Cortex of kidney (tissue), 1 donor: ENCODE measurements at places on chromosomes 5 and 9.

GRCh38 chr9:14788846-14789245, 66.3 kb upstream of the CER1 start:
- no peak for DNase-seq

DNA sequence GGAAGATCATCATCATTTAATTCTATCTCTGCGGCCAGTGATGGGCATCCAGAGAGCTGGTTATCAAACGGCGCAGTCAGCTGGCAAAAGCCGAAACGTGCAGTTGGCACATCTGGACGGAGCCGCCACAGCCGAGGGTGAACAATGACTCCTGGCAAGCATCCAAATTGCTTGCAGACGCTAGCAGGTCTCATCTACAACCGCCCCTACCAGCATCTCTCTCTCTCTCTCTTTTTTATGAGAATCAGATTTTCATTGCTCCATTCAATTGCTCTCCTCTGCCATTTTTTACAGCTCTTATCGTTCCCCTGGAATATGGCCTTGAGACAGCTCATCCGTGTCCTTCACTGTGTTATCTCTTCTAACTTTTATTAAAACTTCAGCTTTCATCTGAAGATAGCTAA, 165.2 kb downstream of the MAPKAP1 start:
- no peak for DNase-seq

DNA sequence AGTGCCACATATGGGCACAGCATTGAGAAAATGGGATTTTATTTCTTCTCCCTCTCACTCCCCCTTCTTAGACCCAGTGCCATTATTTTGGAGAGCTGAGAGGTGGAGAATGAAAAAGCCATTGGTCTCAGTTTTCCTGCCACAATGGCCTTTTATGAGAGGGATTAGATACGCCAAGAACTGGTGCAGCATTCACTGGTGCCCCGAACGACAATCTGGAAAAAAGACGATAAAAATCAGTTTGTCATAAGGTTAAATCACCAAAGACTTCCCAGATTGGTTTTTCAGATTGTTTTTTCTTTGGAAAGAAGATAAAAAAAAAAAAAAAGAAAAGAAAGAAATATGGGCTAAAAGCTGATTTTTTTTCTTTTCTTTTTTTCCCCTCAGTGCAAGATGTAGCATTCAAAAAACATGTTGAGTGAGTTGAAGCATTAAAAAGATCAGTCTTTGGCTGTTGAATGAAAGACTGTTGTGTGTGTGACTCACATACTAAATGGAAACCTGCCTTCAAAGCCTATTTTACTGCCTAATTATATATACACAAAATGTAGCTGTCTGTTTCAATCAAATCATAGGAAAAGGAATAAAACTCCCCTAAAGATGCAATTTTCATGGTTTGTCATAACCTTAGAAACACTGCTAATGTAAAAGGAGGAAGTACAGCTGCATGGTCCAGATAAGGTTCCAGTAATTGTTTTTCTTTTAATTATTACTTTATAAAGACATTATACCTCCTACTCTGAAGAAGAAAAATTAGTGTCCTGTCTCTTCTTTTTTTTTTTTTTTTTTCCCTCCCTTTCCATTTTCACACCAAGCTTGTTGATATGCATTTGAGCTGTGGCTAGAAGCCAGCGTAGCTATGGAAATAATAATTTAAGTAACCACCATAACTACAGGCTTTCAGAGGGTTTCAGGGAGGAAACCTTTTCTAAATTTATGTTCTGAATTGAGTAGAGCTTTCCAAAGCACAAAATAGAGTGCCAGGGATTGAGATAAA, 27.2 kb upstream of the ZNF608 start:
- DNase-seq = no peak

DNA sequence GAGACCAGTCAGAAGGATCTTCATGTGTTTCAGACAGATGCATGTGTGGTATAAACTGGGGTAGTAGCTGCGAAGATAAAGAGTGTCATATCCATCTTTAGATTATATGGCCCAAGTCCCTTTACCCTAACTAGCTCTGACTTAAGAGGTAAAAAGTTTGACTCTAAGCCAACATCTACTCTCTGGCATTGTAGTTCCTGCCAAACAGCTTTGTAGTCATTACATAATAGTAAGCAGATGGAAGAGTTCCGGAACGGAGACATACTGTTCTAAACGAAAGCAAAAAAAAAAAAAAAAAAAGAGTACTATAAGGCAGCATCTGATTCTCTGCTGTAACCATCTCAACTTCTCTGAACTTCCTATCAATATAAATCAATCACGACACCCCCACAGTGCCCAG, 48.8 kb downstream of the CEMIP2 start:
- no peak for DNase-seq

DNA sequence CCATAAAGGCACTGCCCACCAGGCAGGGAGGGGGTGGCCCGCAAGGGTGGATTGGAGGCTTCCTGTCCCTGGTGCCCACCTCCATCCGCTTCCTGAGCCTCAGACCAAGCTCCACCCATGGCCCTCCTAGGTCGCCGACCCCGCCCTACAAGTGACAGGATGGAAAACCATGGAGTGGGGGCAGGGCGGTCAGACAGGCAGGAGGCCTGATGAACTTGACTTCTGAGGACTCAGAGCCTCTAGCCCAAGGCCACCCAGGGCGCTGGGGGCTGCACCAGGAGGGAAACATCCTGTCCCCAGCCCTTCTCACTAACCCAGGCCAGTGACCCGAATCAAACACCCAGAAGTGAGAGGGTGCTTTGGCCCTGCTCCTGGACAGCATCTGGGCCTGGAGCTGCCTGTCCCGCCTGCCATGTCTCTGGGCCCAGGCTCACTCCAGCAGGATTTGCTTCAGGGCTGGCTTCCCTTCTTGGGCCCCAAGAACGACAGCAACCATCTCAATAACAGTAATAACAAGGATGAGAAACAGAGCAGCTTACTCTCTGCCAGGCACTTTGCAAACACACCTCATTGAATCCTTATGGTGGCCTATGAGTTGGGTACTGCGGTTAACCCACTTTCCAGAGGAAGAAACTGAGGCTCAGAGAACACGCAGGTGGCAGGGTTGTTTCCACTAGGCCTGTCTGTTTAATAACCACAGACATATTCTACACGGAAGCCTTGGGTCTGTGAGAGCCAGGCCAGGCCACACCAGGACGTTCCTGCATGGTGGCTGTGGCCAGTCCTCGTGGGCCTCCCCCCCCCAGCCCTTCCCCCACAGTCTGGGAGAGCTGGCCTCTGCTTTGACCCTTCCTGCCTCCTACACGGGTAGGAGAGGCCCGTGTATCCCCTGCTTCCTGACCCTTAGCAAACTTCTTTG, 4.4 kb upstream of the ST6GALNAC6 start:
- no peak for DNase-seq

DNA sequence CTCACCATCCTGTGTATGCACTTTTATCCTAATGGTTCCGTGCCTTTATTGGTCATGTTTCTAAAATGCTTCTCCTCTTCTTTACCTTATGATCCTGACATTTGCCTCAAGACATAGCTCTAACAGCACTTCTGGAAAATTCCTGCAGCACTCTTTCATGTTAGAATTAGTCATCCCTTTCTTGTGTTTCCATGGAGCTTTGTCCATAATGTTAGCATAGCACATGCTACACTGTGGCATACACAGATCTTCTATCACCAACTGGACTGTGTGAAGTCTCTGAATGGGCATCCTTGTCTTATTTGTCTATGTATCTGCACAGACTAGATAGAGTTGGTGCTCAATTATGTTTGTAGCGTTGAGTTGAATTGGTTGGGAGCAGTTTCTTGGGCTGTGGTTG, 2.0 kb downstream of the SCGB3A2 start:
- DNase-seq = no peak

DNA sequence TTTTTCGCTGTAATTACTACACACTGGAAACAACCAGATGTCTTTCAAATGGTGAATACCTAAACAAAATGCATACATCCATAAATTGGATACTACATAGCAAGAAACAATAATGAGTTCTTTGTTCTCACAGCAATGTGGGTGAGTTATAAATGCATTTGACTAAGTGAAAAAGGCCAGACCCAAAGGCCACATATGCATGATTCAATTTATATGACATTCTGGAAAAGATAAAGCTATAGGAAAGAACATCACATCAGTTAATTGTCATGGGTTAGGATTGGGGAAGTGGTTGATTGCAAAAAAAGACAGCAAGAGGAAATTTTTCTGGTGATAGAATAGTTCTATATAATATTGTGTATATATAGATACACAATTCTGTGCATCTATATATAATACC, 198.9 kb downstream of the CYLC2 start:
- DNase-seq = no peak

DNA sequence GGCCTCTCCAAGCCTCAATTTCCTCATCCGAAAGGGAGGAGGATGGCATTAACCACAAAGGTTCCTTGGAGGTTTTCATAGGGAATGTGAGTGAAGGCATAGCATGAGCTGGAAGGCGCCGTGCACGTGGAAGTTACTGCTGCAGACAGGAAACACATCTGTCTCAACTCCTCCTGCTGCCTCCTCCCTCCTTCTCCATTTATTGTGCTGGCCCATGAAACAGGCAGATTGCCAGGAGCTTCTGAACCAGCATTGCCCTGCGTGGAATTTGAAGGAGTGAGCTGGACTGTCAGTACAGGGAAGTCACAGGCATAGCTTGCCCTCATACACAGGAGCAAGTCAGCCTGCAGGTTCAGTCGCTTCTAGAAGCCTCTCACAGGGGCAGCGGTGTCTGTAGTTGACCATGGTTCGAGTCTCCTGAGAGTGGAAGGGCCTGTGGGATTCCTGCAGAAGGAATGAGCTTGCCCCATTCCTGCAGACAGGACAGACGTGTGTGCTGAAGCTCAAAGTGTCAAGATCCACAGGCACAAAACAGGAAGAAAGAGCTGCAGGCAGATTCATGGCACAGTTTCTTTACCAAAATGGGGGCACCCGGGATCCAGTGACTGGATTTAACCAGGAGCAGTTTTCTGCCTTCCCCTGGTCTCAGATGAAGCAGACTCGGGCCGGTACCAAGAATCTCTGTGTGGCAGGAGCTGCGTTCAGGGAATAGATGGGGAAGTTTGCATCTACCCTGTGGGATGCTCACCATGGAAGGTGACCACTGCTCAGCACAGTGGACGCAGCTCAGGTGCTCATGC, 48.7 kb upstream of the CTSL start:
- DNase-seq = no peak

- DNase-seq = no peak
Observed at GRCh38 chr5:119537704-119538103, 85.4 kb downstream of the HSD17B4 start.
